GM12865 (cell line): ENCODE measurements at places on chromosomes 7 and 10.

GRCh38 chr10:86385806-86386205 is 19.2 kb upstream of the GRID1 start:
- DNase-seq = no peak

DNA sequence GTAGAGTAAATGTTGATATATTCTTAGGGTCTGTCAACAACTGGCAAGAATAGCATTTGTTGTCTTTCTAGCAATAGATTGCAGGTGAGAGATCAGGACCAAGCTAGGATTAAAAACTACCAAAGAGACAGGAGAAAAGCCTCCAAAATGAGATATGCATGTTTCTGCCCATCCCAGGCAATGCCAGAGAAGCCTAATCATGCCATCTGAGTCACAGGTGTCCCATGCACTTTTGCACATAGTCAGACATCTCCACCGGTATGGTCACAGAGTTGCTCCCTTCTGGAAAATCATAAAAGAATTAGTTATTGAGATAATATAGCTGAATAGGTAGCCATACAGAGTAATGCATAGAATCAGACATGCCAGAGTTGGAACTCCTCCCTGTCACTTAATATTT is 50.6 kb downstream of the PDK4 start:
- DNase-seq = no peak

DNA sequence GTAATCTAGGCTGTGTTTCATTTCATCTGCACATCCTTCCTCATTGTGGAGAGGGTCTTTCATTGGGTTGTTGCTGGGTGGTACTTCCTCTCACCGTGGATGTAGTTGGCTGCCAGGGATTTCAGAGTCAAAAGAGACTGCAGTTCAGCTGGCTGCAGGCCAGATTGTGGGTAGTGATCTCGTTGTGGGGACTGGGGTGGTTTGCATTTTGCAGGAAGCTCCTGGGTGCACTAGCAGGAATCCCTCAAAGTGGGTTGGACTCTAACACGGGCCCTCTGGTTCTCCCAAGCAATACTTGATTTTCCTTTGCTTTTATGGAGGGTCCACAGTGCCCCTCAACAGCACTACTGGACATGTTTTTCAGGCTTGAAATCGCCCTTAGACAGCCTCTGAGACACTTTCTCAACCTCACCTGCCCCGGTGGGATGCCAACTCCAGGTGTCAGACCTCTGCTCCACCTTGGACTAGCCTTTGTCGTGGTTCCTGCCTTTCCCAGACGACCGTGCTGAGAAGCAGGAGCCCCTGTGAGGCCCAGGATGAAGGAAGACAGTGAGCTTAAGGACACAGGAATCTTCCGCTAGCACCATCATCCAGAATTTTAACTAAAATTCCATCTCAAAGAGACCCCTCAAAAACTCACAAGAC is 23.9 kb upstream of the ZNF273 start:
- no peak for DNase-seq

- DNase-seq = peak; percentile 77
These were observed 819 bp downstream of the TMED4 start for GRCh38 chr7:44580945-44581878.

- DNase-seq = no peak
These were observed 17.8 kb downstream of the ESYT2 start for GRCh38 chr7:158811461-158811860.

GRCh38 chr10:46234026-46234425 is 52.8 kb upstream of the ANTXRL start:
- no peak for DNase-seq

GRCh38 chr10:42781893-42782445 is 626 bp upstream of the BMS1 start:
- DNase-seq = peak; percentile 17

DNA sequence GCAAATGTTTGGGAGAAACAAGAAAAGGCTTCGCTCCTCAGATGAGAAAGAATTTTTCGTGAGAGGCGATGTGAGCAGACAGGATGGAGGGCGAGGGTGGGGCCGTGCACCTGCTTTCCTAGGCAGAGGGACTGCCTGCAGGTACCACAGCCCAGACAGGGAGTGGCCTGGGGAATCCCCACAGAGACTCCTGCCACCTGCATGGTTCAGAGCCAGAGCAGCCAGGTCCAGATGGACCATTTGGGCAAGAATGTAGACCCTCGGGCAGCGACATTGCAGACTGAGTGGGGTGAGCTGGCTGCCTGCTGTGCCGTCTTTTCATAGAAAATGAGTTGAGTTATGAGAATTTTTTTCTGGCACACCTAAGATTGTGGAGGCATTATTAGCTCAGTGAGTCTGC is 216.8 kb downstream of the SNX10 start:
- no peak for DNase-seq

DNA sequence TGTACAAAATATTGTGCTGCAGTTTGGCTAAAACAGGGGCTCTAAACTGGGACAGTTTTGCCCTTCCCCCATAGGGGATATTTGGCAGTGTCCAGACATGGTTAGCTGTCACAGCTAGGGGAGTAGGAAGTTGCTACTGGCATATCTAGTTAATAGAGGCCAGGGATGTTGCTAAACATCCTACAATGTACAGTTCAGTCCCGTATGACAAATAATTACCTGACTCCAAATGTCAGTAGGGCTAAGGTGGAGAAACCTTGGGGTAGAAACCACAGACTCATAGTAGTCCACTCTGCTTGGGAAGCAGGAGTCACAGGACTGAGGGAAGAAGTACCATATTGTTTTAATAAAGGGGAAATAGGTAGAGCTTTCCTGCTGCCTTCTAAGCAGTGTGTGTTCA is 39.8 kb downstream of the WBP1L start:
- no peak for DNase-seq

GRCh38 chr7:5497295-5498103 is 73.9 kb upstream of the TNRC18 start:
- no peak for DNase-seq

GRCh38 chr10:70308121-70309060 is 24.6 kb upstream of the NPFFR1 start:
- DNase-seq = no peak

- DNase-seq = no peak
These were observed 4.3 kb downstream of the DAGLB start for GRCh38 chr7:6443372-6443941.

DNA sequence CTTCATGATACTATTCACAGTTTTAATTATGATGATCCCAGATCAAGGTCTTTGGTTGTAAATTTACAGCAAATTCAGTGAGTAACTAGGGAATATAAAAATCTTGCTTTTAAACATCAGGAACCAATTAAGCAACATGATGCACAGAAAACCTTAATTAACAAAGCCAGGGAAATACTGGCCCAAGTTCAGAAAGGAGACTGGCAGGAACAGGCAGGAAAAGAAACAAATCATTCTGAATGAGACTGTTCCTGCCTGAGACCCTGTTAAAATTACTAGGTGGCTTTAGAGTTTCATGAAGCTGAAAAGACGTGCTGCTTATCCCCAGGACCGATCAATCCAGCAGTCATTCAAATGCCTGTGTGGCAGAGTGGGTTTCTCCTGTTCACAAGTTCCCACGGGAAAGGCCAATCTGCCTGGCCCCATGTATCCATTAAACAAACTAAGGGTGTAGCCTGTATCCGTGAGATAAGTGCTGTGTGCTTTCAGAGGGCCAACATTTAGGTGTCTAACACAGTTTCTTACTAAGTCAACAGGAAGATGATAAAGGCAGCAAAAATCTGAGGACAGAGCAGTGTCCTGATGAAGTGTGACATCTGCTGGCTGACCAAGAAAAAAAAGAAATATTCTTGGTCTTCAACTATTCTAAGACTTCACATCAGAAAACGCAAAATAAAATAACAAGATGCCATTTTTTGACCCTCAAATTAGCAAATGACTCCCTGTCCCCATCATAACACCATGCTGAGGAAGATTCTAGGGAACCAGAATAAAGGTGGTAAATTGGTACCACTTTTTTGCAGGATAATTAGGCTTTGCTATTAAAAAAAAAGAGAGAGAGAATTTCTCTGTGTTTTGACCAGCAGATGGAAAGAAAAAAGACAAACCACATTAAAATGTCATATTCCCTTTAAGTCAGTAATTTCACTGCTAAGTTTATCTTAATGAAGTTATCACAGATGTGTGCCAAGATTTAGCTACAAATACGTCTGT is 34.2 kb downstream of the PUS7 start:
- DNase-seq = peak; percentile 49

GRCh38 chr10:19828278-19829049 is 12.2 kb downstream of the PLXDC2 start:
- no peak for DNase-seq

DNA sequence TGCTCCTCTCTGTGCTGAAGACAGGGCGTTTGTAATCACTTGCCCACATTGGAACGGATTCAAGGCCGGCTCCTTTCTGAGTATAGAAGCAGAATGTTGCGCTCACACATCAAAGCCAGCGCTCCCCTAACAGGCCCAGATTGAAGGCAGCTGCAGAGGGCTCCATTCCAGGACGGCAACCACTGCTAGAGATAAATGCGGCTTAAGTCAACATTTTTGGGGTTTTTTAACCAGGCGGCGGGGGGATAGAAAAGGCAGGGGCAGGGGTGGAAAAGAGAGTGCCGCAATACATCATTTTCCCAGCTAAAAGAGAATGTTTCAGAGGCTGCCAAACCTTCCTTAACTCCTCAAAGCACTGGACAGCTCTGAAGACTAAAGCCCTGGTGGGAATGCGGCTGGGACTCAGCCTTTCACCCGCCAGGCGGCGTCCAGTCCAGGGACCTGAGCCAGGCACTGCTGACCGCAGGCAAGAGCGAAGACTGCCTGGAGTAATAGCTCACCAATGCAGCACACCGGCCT is 189.6 kb downstream of the TNS3 start:
- DNase-seq = no peak

DNA sequence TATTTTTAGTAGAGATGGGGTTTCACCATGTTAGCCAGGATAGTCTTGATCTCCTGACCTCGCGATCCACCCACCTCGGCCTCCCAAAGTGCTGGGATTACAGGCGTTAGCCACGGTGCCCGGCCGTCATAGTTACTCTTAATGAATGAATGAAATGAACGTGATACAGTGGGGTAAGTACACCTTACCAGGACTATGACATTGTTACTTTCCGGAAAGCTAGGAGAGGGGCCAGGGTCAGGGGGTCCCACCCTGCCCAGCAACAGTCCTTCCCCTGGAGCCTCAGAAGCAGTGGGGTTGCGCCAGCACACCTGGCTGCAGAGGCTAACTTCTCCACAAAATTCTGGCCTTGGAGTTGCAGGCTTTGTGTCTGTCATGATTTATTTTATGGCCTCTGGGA is 21.4 kb downstream of the VSTM4 start:
- DNase-seq = no peak
